CD4-positive, alpha-beta memory T cell (primary cell): ENCODE measurements at places on chromosomes 3 and 15.

DNA sequence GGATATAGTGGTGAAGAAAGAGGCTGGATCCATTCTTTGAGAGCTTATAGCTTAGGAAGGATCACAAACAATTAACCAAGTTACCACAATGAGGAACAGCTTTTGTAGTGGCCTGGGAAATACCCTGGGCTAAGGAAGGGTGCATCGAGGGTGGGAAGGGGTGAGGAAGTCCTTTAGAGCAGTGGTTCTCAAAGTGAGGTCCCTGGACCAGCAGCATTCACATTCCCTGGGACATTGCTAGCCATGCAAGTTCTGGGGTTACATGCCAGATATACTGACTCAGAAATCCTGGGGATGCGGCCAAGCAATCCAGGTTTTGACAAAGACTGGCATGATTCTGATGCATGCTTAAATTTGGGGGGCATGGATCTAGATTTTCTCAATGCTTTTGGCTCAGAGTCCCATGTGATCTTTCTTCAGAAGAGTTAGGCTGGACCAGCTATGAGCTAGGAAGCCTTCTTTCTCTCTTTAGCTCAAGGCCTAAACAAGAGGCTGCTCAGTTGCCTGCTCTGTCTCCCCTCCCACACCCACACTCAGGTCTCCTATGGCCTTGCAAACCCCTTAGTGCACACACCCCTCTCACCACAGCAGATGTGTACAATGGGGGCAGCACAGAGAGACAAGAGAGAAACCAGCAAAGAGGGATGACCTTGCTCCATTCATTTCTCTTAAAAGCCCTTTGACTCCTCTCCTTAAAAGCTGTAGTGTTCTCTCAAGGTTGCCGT lies 1.8 kb upstream of the CCR1 start:
- no peak for DNase-seq

- no peak for DNase-seq
Measured at GRCh38 chr3:48042071-48042760, 26.0 kb upstream of the MAP4 start.

GRCh38 chr15:72206677-72207000 lies 9.1 kb upstream of the GRAMD2A start:
- DNase-seq, result no peak

GRCh38 chr15:79045041-79045440 lies 45.5 kb downstream of the RASGRF1 start:
- DNase-seq, result no peak

DNA sequence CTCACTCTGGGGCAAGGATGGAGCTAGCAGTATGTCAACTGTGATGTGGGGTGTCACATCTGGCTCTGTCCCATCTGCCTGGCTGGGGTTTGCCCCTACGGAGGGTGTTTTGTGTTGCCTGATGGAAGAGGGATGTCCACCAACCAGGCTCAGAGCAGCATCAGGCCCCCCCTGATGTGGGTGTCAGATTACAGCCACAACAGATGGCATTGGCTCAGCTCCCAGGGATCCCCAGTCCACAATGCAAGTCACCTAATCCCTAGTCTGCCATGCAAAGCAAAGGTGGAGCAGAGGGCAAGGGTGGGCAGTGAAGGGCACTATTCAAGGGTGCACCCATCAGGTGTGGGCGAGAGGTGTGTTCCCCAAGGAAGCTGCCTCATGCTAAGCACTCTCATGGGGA lies 48.9 kb upstream of the AMOTL2 start:
- DNase-seq, result no peak

DNA sequence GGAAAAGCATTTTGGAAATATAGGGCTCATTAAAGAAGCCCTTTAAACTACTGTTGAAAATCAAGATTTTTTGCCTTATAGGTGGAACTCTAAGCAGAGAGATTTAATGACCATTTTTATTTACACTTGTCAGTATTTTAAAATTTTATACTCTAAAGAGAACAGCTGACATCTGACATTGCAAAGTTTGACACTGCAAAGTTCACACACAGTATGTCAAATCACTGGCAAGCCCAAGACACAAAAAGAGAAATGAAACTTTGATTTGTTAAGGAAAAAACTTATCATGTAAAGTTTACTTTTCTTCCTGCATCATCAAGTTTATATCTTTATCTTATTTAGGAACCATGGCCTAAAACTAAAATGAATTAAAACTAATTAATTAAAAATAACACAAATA lies 40.2 kb downstream of the DPH6 start:
- DNase-seq, result no peak

GRCh38 chr3:186917512-186918312 lies 12.6 kb upstream of the ST6GAL1 start:
- DNase-seq, result no peak

- no peak for DNase-seq
Measured at GRCh38 chr3:13700362-13700761, 151.4 kb downstream of the FBLN2 start.

DNA sequence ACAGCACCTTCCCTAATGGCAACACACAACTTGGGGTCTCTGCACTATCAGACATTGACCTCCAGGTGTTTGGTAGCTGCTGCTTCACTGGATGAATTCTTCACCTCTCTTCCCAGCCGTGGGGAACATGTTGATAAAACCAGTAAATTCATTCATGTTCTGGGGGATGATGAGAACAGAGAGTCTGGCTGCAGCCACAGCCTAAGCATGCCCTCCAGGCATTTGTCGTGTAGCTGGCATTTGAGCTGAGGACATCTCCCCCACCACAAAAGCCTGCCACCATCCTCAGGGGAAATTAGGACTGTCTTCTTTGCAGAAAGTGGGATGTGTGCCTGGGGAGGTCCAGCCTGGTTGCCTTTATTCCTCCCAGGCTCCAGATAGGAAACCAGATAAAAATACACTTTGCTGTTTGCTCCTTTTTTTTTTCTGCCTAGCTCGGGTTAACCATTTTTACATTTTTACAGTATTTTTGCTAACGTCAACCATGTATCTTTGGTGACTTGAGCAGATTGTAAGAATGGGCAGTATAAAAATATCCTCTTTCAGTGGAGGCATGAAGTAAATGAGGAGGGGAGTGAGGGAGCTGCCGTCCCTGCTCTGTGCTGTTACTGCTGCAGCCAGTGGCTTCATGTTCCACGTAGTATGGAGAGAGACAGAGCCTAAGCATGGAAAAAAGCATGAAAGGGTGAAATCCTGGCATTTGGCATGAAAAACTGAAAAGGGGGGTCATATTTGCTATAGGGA lies 444.0 kb downstream of the EPHB1 start:
- no peak for DNase-seq

DNA sequence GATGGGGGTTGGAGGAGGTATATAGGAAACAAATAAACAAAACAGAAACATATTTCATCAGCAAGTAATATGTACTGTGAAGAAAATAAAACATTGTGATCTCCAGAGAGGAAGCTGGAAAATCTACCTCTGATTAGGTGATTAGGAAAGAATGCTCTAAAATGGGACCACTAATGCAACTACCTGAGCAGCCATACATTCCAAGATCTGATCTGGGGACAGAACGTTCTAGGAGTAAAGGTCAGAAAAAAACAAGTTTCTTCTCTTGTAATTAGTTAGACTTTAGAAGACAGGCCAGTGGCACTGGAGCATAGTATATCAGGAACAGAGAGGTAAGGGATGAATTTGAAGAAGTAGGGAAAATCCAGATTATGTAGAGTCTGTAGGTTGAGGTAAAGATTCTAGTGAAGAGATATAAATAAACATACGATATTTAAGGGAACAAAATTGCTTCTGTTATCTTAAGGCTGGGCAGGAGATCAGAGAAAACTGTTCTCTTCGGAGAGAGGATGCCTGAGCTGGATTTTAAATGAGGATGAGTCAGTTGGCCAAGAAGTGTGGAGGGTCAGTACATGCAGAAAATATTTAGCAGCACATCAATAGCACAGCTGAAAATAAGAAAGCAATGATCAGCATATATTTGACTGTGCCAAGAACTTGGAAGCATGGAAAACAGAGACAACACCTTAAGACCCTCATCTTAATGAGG lies 429.5 kb downstream of the NLGN1 start:
- no peak for DNase-seq

DNA sequence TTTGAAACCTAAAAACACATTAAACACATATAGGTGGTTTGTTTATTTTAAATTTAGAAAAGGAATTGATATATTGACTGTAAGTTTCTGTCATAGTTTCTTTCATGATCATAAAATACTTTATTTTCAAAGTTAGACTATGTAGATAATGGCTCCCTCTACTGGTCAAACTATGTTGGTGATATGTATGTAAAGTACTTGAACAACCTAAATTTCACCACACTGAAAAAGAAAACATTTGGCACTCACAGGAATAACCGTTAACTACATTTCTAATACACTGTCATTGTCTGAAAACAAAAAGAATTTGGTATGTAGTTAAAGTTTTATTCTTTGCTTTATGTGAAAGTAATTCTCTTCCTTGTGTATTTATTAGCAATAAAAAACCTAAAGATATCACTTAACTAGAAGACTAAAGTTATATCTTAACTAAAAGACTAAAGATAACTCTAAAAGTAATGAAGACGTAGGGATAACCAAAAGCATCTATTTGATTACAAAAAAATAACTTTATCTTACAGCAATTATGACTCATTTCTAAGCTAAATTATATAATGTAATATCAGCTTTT lies 427.5 kb downstream of the VGLL3 start:
- DNase-seq, result no peak

DNA sequence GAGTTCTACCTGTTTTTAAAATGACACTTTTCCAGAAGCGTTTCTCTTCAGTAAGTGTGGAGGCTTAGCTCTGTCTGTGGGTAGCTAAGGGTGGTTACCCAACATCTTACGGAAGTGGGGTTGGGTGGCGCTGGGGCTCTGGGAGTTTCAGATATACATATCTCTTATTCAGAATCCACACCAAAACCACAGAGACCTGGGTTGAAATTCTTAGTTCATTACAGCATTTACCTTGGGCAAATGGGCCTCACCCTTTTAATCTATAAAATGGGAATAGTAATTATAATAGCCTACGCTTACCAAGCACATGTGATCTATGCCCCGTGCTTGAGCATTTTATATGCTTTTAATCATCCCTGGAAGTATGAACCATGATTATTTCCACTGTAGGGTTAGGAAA lies 9.4 kb downstream of the PTPRG start:
- no peak for DNase-seq

DNA sequence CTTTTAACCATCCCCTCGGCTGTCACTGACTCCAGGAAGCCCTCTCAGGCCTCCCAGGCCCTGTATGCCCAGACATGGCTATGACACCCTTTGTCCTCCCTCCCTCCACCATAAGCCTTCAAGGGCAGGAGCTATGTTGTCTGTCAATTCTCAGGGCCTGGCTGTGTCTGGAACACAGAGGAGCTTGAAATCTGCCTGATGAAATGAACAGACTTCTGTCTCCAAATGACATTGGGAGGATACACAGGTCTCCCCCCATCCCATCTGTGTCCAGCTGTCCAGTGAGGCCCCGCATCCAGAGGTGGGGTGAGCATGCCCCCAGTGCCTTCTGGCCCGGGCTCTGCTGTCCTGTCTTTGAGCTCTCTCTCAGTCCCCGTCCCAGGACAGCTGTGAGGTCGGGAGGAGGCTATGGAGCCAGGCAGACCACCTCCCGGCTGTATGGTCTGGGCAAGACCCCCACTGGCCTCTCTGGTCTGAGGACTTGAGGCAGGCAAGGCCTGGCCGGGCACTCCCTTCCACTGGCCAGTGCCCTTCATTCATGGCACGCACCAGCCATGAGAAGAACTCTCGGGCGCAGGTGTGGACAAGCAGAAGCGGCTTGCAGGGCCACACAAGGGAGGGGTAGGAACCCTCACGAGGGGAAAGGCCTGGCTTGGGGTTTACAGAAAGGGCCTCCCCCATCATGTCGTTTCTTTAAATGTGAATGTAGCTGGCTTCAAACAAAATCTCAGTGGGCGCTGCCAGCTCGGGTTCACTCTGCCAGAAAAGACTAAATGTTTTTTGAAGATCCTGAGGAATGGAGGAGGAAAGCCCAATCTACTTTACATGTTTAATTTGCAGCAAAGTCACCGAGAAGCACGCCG lies 38.9 kb downstream of the PCSK6 start:
- DNase-seq, result no peak

- DNase-seq, result no peak
Measured at GRCh38 chr3:79639855-79640254, 127.9 kb downstream of the ROBO1 start.

DNA sequence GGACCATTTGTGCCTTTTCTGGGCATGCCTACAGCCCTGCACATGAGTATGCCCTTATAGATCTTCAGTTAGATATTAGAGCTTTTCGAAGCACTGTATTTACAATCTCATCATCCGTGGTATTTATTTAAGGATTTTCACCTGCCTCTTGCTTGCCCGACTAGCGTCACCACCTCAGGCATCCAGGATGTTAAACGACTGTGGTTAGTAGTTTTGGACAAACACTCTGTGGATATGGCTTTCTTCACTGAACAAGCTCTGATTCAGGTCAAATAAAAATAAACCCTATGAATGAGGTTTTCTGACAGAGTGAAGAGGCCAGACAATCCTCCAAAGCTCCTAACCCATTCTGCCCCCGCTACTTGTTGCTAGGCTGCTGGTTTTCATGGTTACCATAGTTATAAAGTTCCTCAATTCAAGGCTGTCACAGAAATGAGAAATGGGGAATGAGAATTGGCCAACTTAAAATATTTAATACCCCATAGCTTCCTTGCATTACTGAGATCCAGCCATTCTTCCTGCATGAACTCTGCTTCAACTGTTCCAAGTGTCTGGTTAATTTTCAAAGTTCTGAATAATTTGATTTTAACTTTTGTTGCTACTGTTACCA lies 440.1 kb downstream of the GABRG3 start:
- DNase-seq, result no peak

DNA sequence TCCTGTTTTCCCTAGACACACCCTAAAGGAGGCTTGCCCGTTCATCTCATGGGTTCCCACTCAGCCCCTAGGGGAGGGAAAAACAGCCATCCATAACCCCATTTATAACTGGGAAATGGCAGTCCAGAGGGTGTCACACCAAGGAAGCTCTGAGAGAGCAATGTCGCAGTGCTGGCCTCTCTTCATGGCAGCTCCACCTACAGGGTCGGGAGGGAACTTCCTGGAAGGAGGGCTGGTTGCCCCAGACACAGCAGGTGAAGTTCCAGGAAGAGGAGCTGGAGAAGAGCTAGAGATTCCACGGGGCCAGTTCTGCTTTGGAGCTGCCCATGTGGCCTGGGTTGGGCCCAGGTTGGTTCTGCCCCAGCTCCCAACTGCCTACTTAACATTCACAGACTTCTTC lies 22.3 kb upstream of the LINGO1 start:
- DNase-seq, result no peak

- no peak for DNase-seq
Measured at GRCh38 chr3:43041517-43041916, 62.4 kb downstream of the GASK1A start.

DNA sequence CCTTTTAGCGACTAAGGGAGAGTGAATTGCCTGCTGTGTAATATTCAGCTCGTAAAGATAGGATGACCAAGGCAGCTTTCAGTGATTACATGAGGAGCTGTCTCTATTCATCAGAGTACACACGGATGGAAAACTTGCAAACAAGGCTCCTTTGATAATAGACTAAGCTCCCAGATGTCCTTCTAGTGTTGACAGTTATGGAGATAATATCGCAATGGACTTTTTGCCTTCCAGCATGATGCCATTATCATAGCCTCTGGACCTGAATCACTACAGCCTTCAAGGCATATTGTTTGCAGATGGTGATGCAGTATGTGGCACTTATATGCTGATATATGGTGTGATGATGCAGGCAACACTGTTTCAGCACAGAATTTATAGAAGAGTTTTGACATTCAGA lies 93.9 kb downstream of the ECT2 start:
- no peak for DNase-seq
